ENCODE measurements at places on chromosomes 3 and 15.

GRCh38 chr3:63482341-63482740 lies 170.1 kb upstream of the SNTN start:
- DNase-seq: no peak

DNA sequence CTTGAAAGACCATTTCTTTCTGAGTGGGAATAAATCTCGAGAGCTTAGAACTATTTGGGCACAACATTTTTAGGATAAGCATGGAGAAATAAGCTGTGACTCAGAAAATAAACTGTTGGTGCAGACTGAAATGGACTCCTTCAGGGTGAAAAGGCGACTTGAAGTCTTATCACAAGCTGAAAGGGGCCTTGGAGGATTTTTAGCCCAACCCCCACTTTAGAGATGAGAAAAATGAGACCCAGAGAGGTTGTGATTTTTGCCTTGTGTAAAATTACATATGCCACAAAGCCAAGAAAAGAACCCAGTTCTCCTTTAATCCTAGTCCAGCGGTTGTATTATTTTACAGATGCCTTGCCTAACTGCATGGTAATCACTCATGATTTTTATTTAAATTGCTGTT lies 1.5 kb downstream of the ATP1B3 start:
- DNase-seq: no peak

- DNase-seq: no peak
Observed at GRCh38 chr3:150673966-150674365, 29.8 kb downstream of the ERICH6 start.

GRCh38 chr3:183122257-183122932 lies 23.1 kb upstream of the MCCC1 start:
- no peak for DNase-seq

GRCh38 chr15:62047282-62047827 lies 12.9 kb downstream of the VPS13C start:
- no peak for DNase-seq
